ENCODE measurements at places on chromosomes 7 and 10.

DNA sequence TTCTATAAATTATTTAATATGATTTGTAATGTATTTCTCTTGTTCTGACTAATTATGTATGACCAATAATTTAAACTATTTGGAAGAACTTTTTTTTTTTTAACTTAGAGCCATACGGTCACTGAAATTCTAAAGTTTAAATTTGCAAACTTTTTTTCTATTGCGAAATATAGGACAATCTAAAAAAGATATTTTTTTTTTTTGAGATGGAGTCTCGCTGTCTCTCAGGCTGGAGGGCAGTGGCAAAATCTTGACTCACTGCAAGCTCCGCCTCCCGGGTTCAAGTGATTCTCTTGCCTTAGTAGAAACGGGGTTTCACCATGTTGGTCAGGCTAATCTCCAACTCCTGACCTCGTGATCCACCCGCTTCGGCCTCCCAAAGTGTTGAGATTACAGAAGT is 130.5 kb downstream of the CPED1 start:
- DNase-seq, result no peak

GRCh38 chr10:103198648-103199047 is 5.6 kb upstream of the NT5C2 start:
- no peak for DNase-seq

DNA sequence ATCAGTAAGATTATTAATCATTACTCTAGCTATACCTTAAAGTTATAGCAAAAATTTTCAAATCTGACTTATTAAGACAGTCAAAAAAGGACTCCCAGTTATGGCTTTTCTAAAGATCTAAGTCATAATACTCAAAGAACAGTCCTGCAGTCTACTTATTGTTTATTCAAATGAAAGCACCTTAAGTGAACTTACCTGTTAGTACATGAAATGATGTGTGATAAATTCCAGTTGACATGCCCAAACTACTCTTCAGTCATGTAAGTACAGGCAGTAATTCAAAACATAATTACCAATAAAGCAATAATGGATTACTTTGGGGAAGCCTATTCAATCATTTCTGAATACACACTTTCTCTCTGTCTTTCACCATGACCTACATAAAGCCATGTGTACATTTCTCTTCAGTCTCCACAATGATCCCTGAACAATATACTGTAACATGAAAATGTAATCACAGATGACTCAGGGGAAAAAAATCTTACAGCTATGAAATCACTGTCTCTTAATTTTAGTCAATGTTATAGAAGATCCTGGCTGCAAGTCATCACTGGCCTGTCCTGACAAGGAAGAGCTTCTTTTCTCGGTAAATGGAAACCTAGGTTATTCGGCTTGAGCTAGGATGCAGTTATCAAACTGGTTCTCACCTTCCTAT is 420.7 kb upstream of the LRRTM3 start:
- DNase-seq, result no peak

GRCh38 chr10:34437906-34438305 is 377.2 kb downstream of the PARD3 start:
- no peak for DNase-seq

- no peak for DNase-seq
These were observed 102.3 kb upstream of the SEMA3E start for GRCh38 chr7:83751217-83751616.

- no peak for DNase-seq
These were observed 847.5 kb downstream of the LRMDA start for GRCh38 chr10:76278811-76279460.

GRCh38 chr7:138170959-138171703 is 94.9 kb downstream of the AKR1D1 start:
- DNase-seq, result no peak

GRCh38 chr10:98246911-98247805 is 20.8 kb downstream of the LOXL4 start:
- no peak for DNase-seq

DNA sequence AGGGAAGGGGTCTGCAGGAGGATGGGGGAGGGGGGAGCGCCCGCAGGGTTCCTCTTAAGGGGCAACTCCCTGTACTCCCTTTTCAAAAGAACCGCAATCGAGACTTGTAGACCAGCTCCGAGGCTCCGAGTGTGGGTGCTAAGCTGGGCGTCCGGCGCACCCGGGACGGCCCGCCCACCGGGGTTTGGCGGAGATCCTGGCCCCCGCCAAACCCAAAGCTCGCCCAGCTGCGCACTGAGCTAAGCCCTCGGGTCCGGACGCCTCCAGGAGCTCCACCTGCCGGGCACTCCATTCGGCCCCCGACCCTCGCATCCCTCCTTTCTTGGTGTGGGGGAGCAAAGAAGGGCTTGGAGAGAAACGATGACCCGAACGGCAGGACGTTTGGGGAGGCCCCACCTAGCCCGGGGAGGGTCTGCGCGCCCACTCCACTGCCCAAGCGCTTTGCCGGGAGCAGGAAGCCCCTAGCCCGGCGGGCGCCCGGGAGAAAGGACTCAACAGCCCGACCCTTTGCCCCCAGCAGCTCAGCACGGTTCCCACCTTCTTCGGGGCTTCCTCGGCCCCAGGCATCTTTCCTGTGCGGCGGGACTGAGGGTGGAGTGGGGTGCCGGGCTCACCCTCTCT is 651 bp downstream of the AFAP1L2 start:
- peak; percentile 66 for DNase-seq

GRCh38 chr10:122338609-122339441 is 35.7 kb upstream of the PLEKHA1 start:
- no peak for DNase-seq

Measured in WTC11 (cell line).